ENCODE measurements at places on chromosomes 7 and 10.

- no peak overlapping the region for H3K27ac ChIP-seq
- peaks cover 2% of the 10 kb centered on the region for H3K4me1 ChIP-seq
- H3K4me3 ChIP-seq, result no peak overlapping the region
- H3K36me3 ChIP-seq, result no peaks in the 10 kb centered on the region
These were observed 49.1 kb downstream of the GATA3 start for GRCh38 chr10:8103543-8103942.

DNA sequence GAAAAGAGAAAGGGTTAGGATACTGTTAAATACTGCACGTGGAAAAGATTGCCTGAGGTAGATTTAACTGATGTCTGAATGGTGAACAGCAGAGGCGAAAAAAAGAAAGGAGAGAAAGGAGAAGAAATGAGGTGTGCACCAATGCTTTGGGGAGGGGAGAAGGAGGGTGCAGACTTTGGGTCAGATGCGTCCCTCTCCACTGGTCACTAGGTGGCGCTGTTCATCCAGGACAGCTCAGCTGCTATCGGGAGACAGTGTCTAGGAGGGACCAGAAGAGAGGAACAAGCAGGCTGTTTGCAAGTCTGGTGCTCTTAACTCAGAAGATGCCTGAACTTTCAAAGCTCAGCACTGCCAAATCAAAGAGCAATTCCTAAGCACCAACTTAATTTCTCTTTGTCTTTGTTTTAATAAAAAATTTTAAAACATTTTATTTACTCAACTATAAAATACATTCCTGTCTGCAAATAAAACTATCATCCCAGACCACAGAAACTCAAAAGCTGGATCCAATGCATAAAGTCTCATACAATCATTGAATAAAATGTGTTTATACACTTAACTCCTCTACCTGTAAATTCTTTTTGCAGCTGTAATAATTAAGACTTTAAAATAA, 83.9 kb upstream of the PDLIM1 start:
- H3K4me1 ChIP-seq, result no peaks in the 10 kb centered on the region
- no peak overlapping the region for H3K4me3 ChIP-seq
- H3K27me3 ChIP-seq, result no peaks in the 10 kb centered on the region
- H3K36me3 ChIP-seq, result no peaks in the 10 kb centered on the region
- no peak overlapping the region for H3K27ac ChIP-seq

- no peaks in the 10 kb centered on the region for H3K4me1 ChIP-seq
- H3K4me3 ChIP-seq, result peak overlapping the region; percentile 17
- H3K27ac ChIP-seq, result no peak overlapping the region
- no peak for DNase-seq
- no peaks in the 10 kb centered on the region for H3K36me3 ChIP-seq
These were observed 1.0 kb downstream of the PSMC2 start for GRCh38 chr7:103348452-103348851.

- H3K4me3 ChIP-seq, result no peak overlapping the region
- H3K36me3 ChIP-seq, result no peaks in the 10 kb centered on the region
- DNase-seq, result no peak
- H3K27ac ChIP-seq, result no peak overlapping the region
These were observed 14.6 kb downstream of the IFIT3 start for GRCh38 chr10:89342206-89342958.

DNA sequence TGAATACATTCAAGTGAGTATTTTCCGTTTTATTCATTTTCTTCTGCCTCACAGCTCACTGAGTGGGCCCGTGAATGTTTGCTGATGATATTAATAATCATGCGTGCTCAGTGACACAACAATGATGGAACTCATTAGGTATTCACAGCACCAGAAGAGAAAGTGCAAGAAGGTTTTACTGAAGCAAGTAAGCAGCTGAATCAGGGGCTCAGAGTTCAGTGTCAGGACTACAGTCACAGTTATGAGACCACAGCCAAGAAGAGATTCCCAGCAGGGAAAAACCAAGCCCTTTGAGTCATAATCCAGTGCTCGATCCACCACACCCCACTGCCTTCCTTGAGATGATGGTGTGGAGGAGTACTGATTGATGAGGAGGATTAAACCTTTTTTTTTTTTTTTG, 247.4 kb downstream of the KIAA1217 start:
- no peaks in the 10 kb centered on the region for H3K27me3 ChIP-seq
- no peak for DNase-seq

DNA sequence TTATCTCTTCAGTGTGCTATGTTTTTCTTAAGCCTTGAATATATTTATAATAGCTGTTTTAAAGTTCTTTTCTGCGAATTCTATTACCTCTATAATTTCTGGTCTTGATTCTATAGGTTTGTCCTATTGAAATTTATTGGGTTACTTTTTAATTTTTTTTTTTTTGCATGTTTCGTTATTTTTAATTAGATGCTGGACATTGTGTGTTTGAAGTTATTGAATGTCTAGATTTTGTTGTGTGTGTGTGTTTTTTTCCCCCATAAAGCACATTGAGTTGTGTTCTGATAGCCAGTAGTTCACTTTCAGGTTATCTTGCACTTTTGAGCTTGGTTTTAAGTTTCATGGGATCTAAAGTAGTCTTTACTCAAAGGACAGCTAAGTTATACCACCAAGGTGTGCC, 394.9 kb downstream of the RPS24 start:
- no peaks in the 10 kb centered on the region for H3K36me3 ChIP-seq
- H3K27ac ChIP-seq, result no peak overlapping the region
- peaks cover 3% of the 10 kb centered on the region for H3K4me1 ChIP-seq
- no peak overlapping the region for H3K4me3 ChIP-seq
- no peak for DNase-seq

DNA sequence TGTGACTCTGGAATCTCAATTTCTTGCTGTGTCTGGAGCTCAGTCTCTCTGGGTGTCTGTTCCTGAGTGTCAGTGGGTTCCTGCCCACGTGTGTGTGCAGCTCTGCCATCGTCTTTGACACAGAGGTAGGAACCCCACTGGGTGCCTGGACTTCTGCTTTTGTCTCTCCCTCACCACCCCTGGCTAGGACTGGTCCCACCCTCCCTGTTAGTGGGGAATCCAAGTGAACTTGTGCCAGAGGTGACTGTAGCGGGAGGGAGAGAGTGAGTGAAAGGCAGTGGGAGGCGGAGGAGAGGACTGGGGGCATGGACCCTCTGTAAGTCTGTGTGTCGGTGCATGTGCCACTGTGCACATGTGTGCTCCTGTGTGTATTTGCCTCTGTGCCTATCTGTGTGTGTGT, 299.9 kb upstream of the ZMIZ1 start:
- no peaks in the 10 kb centered on the region for H3K27me3 ChIP-seq
- H3K27ac ChIP-seq, result no peak overlapping the region
- no peak for DNase-seq
- no peaks in the 10 kb centered on the region for H3K36me3 ChIP-seq
- peaks cover 1% of the 10 kb centered on the region for H3K4me1 ChIP-seq

DNA sequence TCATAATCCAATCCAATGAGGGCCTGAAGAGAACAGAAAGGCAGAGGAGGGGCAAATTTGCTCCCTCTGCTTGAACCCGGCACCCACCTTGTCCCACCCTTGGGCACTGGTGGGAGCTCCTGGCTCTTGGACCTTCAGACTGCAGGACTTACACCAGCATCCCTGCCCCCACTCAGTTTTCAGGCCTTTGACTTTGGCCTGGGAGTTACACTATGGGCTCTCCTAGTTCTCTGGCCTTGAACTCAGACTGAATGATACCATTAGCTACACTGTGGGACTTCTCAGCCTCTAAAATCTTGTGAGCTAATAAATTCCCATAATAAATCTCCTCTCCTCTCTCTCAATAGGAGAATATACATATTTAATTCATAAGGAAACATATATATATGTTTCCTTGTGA, 114.4 kb downstream of the AHR start:
- no peak overlapping the region for H3K4me3 ChIP-seq
- no peaks in the 10 kb centered on the region for H3K27me3 ChIP-seq
- H3K27ac ChIP-seq, result no peak overlapping the region
- H3K36me3 ChIP-seq, result no peaks in the 10 kb centered on the region
- H3K4me1 ChIP-seq, result no peaks in the 10 kb centered on the region
- DNase-seq, result no peak

- no peaks in the 10 kb centered on the region for H3K36me3 ChIP-seq
- DNase-seq, result peak; percentile 89
- H3K4me1 ChIP-seq, result peaks cover 4% of the 10 kb centered on the region
These were observed 1.3 kb upstream of the TRIM24 start for GRCh38 chr7:138458576-138459412.

DNA sequence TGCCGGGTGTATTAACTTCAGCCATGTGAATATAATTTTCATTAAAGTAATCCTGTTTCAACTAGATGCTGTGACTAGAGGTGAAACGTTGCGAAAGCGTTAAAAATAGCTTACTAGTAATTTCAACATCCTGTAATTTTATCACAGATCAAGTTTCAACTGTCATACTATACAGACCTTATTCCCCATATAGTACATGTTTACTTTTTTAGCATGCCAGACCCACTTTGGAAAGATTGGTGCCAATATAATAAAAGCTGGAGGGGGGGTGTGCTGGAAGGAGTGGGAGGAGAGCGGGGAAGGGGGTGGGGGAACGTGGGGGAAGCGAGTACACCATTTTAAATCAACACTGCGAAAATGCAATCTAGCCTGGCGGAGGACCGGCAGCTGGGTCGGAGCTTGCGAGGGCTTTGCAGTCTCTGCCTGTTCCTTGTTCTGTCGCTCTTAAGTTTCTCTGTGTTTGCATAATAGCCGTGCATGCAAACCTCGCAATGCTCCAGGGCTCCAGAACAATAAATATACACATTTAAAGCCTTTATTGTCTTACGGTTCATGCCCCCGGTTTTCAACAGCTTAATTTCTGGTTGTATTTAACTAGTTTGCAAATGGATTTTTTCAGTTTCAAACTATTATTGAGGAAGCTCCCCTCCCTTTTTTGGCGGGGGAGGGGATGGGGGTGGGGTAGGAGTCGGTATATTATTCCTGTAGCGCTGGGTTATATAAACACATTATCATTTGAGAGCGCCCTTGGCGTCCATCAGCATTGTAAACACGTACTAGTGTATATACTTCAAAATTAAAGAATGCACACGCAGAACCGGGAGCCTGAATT, 1.3 kb upstream of the ARID5B start:
- peaks cover 5% of the 10 kb centered on the region for H3K4me1 ChIP-seq
- no peaks in the 10 kb centered on the region for H3K36me3 ChIP-seq
- peaks cover 2% of the 10 kb centered on the region for H3K27me3 ChIP-seq
- no peak overlapping the region for H3K27ac ChIP-seq

- no peak overlapping the region for H3K27ac ChIP-seq
- H3K4me1 ChIP-seq, result no peaks in the 10 kb centered on the region
- H3K36me3 ChIP-seq, result no peaks in the 10 kb centered on the region
- no peaks in the 10 kb centered on the region for H3K27me3 ChIP-seq
These were observed 75.5 kb downstream of the LRMDA start for GRCh38 chr10:75506930-75507329.

DNA sequence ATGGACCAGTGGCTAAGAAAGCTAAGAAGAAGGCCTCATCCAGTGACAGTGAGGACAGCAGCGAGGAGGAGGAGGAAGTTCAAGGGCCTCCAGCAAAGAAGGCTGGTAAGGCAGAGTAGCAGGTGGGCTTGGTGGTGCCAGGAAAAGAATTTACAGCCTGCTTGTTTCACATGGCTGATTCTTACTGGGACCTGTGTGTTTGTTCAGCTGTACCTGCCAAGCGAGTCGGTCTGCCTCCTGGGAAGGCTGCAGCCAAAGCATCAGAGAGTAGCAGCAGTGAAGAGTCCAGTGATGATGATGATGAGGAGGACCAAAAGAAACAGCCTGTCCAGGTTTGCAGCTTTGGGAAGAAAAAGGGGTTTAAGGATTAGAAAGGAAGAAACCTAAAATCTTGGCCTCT, 5.0 kb downstream of the NOLC1 start:
- DNase-seq, result no peak
- H3K27me3 ChIP-seq, result no peaks in the 10 kb centered on the region
- no peak overlapping the region for H3K4me3 ChIP-seq
- no peaks in the 10 kb centered on the region for H3K4me1 ChIP-seq

DNA sequence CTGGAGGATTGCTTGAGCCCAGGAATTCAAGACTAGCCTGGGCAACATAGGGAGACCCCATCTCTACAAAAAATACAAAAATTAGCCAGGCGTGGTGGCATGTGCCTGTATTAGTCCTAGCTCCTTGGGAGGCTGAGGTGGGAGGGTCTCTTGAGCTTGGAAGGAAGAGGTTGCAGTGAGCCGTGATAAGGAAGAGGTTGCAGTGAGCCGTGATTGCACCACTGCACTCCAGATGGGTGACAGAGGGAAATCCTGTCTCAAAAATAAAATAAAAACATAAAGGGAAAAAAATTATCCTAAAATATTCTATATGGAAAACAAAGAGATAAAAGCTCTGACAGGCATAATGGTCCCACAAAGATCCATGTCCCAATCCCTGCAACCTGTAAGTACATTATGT, 87.9 kb upstream of the KAT6B start:
- DNase-seq, result no peak
- H3K4me1 ChIP-seq, result no peaks in the 10 kb centered on the region
- H3K27ac ChIP-seq, result no peak overlapping the region

- H3K36me3 ChIP-seq, result no peaks in the 10 kb centered on the region
- DNase-seq, result no peak
- no peak overlapping the region for H3K27ac ChIP-seq
- H3K4me1 ChIP-seq, result no peaks in the 10 kb centered on the region
- H3K27me3 ChIP-seq, result no peaks in the 10 kb centered on the region
- no peak overlapping the region for H3K4me3 ChIP-seq
These were observed 3.3 kb downstream of the CYP2E1 start for GRCh38 chr10:133530506-133530905.

GRCh38 chr7:47180516-47180826, 401.4 kb downstream of the TNS3 start:
- H3K27ac ChIP-seq, result no peak overlapping the region
- H3K4me3 ChIP-seq, result no peak overlapping the region
- no peak for DNase-seq
- no peaks in the 10 kb centered on the region for H3K36me3 ChIP-seq
- no peaks in the 10 kb centered on the region for H3K27me3 ChIP-seq

- no peaks in the 10 kb centered on the region for H3K27me3 ChIP-seq
- H3K4me1 ChIP-seq, result no peaks in the 10 kb centered on the region
- H3K36me3 ChIP-seq, result no peaks in the 10 kb centered on the region
- DNase-seq, result no peak
- no peak overlapping the region for H3K4me3 ChIP-seq
- no peak overlapping the region for H3K27ac ChIP-seq
These were observed 21.0 kb downstream of the ANXA11 start for GRCh38 chr10:80184291-80184690.

DNA sequence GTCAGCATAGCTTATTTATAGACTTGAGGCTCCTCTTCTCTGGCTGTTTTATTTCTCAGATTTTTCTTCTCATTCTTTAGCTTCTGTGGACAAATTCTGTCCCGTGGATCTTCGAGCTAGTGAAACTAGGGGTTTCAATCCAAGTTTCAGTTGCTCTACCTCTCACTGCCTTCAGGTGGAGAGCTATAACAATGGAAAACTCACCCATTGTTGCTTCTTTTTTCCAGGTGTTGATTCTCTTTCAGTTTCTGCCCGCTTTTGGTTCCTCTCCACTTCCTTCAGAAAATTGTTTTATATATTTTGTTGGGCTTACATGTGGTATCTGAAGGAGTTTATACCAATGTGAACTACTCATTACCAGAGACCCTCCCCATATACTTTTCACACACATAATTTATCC, 266.1 kb downstream of the TCF7L2 start:
- DNase-seq, result peak; percentile 49
- no peaks in the 10 kb centered on the region for H3K27me3 ChIP-seq
- H3K4me3 ChIP-seq, result no peak overlapping the region
- no peaks in the 10 kb centered on the region for H3K36me3 ChIP-seq
- no peak overlapping the region for H3K27ac ChIP-seq

All from mesendoderm (in vitro differentiated cells).